ENCODE measurements at places on chromosomes 3 and 15.

- DNase-seq: no peak
Measured at GRCh38 chr3:142174559-142174958, 25.2 kb upstream of the TFDP2 start.

DNA sequence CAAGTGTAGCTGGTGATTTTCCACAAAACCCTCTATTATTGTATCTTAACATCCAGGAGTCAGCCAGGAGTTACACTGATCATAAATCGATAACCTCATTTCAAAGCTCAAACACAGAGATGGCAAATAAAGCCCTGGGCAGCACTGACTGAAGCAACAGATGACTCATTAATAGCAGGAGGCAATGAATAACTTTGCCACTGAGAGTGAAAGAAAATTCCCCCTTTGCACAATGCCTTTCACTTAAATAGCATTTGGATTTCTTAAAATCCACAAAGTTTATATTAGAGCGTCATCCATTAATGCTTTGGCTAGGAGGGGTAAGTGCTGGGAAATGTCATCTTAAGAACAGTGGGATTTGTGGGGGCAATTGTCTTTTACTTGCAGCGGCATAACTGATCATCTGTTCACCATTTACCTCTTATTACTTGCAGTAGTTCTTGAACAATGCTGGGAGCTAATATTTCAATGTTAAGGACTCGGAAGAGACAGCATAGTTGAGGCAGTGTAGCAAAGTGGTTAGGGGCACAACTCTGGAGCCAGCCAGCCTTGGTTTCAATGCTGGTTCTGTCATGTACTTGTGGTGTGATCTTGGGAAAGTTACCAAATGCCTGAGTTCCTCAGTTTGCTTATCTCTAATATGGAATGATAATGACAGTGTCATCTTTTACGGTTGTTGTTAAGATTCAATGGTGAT is 630.4 kb upstream of the TBL1XR1 start:
- DNase-seq: peak; percentile 22

DNA sequence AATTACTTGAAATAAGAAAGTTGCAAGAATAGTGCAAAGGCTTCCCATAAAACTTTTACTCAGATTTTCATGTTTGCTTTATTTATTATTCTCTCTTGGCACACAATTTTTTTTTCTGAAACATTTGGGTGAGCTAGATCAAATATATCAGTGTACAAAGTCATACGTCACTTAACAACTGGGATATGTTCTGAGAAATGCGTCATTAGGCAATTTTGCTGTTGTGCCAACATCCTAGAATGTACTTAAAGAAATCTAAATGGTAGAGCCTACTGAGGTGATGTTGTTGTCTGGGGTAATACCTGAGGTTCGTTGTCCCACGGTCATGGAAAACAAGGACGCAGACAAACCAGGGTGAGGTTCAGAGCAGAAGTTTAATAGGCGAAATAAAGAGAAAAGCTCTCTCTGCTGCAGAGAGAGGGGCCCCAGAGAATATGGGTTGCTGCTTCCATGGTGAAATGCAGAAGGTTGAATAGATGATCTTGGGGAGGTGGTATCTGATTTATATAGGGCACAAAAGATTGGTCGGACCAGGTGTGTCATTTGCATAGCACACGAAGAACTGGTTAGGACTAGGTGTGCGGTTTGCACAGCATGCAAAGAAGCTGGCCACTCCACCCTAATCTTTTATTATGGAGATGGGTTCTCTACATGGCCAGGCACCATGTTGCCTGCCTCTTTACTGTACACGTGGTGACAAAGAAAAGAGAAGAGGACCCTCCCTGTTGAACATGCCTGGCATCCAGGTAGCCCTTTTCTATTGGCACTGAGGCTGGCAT is 8.8 kb upstream of the GRAMD1C start:
- no peak for DNase-seq

GRCh38 chr3:123559040-123559861 is 25.6 kb downstream of the HACD2 start:
- peak; percentile 41 for DNase-seq

GRCh38 chr15:23038726-23039142 is 635 bp downstream of the TUBGCP5 start:
- peak; percentile 25 for DNase-seq

Data from NCI-H1092 treated with DMSO at 0.1 percent for 48 hours (cell line).